Pancreas (tissue), 10 donors: ENCODE measurements at places on chromosomes 6 and 20. TPM values are rescaled to one million over a fixed set of nuclear protein-coding genes. Genes with fewer than 3 reads are reported as not detected.

DNA sequence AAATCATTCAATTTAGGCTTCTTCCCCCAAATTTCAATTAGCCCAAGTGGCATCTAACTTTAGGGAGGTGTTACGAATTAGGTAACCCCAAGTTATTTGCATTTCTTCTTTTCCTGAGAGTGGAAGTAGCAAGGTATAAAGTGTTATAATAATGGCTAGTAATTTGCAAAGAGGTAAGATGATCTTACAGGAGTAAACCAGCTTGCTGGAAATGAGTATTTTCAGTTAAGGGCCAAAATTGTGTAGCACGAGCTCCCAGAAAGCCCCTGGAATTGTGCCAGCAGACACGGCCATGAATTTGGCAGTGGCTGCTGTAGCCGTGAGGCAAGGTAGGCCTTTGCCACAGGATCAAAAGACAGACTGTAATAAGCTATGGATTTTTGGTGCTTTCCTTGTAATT is 38.0 kb downstream of the CITED2 start:
- peak; percentile 18 for DNase-seq

- no peak for DNase-seq
These were observed 47.7 kb downstream of the SPATA2 start for GRCh38 chr20:49867453-49868215.

DNA sequence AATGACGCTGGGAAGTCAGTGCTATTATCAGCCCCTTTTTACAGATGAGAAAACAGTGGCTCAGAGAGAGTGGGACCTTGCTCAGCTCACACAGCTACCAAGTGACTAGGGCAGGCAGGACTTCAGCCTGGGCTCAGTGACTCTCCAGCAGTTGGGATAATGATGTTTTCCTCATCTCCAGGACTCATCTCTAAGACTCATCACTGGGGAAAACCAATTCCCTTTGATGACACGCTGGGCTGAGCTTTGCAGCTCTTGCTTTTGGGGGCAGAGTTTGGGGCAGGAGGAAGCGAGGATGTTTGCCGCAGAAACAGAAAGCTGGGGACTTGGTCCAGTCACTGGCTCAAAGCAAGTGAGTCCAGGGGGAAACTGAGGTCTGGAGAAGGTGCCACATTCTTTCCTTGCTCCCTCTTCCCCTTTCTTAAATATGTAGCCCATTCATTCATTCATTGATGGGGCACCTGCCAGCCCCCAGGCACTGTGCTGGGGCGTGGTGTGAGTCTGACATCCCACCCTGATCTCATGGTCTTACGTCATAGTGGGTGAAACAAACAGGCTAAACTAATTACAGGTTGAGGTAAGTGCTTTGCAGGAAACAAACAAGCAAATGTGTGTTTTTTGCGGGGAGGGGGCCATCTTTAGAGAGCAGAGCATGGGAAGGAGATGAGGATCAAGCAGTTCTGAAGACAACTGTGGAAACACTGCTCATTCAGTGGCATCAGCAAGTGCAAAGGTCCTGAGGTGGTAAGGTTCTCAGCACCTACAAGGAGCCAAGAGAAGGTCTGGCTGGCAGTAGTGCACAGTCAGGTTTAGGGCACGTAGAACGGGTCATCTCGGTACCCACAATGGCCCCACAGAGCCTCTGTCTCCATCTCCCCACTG is 74.4 kb upstream of the PMEPA1 start:
- DNase-seq, result no peak

- no peak for DNase-seq
These were observed 5.7 kb downstream of the MAFB start for GRCh38 chr20:40683221-40683893.

DNA sequence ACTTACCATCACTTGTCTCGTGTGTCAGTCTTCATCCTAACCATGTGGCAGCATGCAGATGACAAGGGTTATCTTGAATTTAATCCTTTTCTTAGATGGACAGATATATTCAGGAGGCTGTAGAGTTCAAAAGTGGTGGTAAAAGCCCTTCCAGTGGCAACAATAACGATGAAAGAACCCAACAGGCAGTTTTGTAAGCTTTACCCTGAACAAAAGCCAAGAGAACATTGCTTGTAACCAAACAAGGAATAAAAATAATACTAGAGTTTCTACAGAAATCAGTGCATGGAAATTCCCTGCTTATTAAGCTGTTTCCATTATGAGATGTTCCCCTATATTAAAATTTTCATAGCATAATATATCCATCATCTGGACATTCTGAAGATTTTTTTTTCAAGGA is 69.7 kb downstream of the PDE7B start:
- DNase-seq, result no peak

DNA sequence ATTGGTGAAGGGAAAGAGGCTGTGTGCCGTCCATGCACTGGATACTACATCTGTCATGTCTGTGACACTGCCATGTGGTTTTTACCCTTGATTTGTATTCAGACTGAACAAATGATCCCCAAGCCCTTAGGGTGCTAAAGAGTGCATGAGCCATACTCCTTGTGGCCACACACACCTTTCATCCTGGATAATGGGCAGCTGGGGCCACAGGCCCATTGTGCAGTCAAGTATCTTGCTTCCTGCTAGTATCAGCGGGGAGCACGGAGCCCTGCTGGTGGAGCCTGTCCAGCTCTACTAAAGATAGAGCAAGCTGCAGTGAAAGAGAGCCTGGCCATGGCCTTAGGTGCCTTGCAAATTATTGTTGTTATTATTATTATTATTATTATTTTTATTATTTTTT is 75.1 kb downstream of the SLX4IP start:
- DNase-seq, result no peak

Gene PKIB
- 21.1 TPM for polyA plus RNA-seq

Gene TAGAP
- polyA plus RNA-seq, result 0.42 TPM

Gene OXT
- not detected for polyA plus RNA-seq

Gene KCNS1
- 0.05 TPM for polyA plus RNA-seq

Gene CRYBG1
- polyA plus RNA-seq, result 2.3 TPM

Gene MYBL2
- 14.5 TPM for polyA plus RNA-seq

Gene RCAN2
- 2.9 TPM for polyA plus RNA-seq
